ENCODE measurements at places on chromosomes 5 and 9. TPM values are rescaled to one million over a fixed set of nuclear protein-coding genes. Genes with fewer than 3 reads are reported as not detected.

DNA sequence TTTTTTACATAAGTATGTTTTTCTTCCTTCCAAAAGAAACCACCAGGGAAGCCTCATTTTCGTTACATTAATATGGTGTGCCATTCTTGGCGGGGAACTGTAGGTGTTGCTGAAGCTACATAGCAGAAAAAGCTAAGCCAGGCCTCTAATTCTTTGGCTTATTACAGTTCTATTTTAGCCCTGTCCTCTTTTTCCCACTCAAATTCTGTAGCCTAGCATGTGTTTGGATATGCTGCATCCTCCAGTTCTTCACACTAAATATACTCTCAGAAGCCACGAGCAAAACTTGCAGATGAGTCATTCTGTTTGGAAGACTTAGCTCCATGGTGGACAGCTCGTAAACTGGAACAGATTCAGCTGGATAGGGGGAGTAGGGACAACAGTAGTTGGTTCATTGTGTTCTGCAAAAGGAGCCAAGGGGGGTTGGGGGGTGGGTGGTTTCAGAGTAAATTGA is 369.4 kb downstream of the TMEM161B start:
- no peak overlapping the region for H3K4me3 ChIP-seq
- no peaks in the 10 kb centered on the region for H3K4me1 ChIP-seq
- no peak for DNase-seq
- H3K27ac ChIP-seq = no peak overlapping the region

DNA sequence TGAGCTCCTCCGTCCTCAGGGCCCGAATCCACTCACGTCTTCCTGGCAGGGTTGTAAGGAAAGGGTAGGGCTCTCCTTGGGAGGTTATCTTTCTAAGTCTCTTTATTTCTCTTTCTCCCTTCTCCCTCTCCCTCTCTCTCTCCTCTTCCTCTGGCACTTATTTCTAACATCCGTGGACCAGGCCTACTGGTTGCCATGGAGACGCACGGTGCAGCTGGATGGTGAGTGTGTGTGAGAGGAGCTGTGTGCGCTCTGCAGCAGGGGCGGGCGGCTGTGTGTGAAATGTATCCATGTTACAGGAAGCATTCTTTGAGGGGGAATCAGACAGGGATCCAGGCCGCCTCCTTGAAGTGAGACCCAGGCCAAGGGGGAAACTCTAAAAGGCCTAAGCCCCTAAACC is 32.2 kb downstream of the PCDH1 start:
- H3K4me3 ChIP-seq = no peak overlapping the region
- H3K27ac ChIP-seq = no peak overlapping the region
- H3K27me3 ChIP-seq = no peaks in the 10 kb centered on the region
- no peaks in the 10 kb centered on the region for H3K36me3 ChIP-seq

DNA sequence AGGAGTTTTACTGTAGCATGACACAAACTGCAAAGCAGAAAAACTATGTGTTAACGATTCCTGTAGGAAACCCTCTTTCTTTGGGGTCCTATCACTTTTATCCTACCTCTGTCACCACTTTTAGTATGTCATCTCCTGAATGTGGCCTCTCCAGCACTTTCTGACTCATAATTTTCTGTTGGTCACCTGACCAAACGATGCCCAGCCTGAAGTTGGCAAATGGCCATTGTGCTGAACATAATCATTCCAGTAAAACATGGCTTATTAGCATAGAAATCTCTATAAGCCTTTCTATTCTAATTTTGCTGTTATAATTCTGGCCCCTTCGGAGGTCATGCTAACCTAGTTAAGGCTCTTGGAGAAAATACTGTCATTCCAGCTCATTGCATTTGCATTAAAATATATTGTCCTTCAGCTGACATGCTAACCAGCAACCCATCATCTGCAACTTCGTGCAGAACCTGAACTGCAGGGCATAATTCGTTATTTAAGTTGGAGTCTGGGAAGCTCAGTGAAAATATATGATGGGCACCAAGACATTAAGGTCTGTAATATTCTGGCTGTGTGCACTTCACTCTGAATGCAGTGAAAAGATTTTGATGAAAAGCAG is 140.3 kb downstream of the NMUR2 start:
- DNase-seq = no peak
- H3K27me3 ChIP-seq = no peaks in the 10 kb centered on the region
- H3K4me3 ChIP-seq = no peak overlapping the region

- H3K27ac ChIP-seq = no peak overlapping the region
- H3K4me3 ChIP-seq = no peak overlapping the region
- no peaks in the 10 kb centered on the region for H3K4me1 ChIP-seq
- 0 out of 2 replicates have a peak, but pooled peaks cover 4% of the 10 kb centered on the region for H3K27me3 ChIP-seq
- H3K36me3 ChIP-seq = no peaks in the 10 kb centered on the region
- no peak for DNase-seq
Observed at GRCh38 chr5:114018186-114018585, 343.7 kb upstream of the KCNN2 start.

GRCh38 chr5:1502046-1502736 is 21.6 kb downstream of the LPCAT1 start:
- H3K27me3 ChIP-seq = no peaks in the 10 kb centered on the region
- H3K27ac ChIP-seq = no peak overlapping the region
- peaks cover 7% of the 10 kb centered on the region for H3K36me3 ChIP-seq
- no peaks in the 10 kb centered on the region for H3K4me1 ChIP-seq

GRCh38 chr5:4544049-4544670 is 596.0 kb upstream of the ADAMTS16 start:
- DNase-seq = no peak
- H3K4me1 ChIP-seq = no peaks in the 10 kb centered on the region
- H3K27ac ChIP-seq = no peak overlapping the region
- no peaks in the 10 kb centered on the region for H3K36me3 ChIP-seq
- H3K4me3 ChIP-seq = no peak overlapping the region

DNA sequence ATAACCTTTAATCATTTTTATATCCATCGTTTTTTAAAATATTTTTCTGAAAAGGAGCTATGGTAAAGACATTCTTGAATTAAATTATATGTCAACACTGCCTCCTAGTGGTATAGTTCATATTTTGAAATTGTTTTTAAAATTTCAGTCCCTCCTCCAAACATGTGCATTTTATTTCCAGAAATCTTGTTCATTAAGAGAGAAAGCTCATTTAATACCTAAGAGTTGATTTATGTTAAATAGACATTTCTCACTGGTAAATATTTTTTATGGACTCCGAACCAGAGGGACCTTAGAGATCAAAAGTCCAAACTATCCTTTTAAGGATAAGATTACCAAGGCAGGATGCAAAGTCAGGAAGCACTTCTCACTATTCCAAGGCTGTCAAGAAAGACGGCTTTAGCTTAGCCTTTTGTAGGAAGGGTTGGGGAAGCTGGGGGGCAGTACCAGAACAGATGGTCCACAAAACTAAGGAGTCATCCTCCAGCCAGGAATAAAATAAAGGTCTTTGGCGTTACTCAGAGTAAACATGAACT is 21.6 kb downstream of the BHMT start:
- H3K27ac ChIP-seq = peak overlapping the region; percentile 83
- H3K36me3 ChIP-seq = no peaks in the 10 kb centered on the region
- no peak for DNase-seq
- peak overlapping the region; percentile 20 for H3K4me3 ChIP-seq

DNA sequence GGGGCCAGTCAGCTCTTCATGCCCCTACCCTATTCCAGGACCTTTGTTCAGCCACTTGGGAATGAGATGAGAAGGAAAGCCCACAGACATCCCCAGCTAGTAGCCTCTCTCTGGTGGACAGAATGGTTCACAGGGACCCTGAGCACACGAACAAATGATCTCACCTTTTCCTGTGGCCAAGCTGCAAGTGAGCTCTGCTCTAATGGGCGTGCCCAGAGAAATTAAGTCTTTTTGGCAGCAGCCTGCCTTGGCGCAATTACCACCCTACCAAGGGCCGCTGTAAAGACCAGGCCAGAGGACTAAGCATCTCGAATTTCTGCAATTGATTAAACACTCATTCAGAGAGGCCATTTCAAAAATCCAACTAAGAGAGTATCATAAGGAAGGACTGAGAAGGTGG is 56.0 kb downstream of the WHRN start:
- no peak overlapping the region for H3K4me3 ChIP-seq
- no peak for DNase-seq
- no peaks in the 10 kb centered on the region for H3K36me3 ChIP-seq
- H3K27ac ChIP-seq = no peak overlapping the region

GRCh38 chr5:88952996-88953643 is 70.1 kb upstream of the MEF2C start:
- DNase-seq = no peak
- H3K4me3 ChIP-seq = no peak overlapping the region
- H3K4me1 ChIP-seq = no peaks in the 10 kb centered on the region

GRCh38 chr5:77409870-77410621 is 82.1 kb downstream of the WDR41 start:
- H3K4me1 ChIP-seq = no peaks in the 10 kb centered on the region
- H3K27me3 ChIP-seq = no peaks in the 10 kb centered on the region
- no peak overlapping the region for H3K27ac ChIP-seq
- no peak for DNase-seq
- H3K4me3 ChIP-seq = no peak overlapping the region
- no peaks in the 10 kb centered on the region for H3K36me3 ChIP-seq

DNA sequence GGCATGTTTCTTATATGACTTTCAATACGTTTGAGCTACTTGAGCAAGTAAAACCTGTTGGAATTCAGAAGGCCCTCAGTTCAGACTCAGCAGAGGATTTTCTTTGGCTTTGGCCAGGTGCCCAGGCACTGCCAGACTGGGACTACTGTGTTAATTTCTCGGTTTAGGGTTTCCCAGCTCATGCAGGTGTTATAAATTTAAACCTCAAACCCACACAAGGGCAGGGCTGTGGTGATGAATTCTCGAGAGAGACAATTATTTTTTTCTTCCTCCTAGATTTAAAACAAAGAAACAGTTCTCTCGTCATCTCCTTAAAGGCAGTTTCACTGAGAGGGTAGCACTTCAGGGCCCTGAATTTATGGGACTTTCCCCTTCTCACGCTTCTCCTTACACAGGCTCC is 406.0 kb upstream of the PIK3R1 start:
- no peaks in the 10 kb centered on the region for H3K27me3 ChIP-seq
- no peak for DNase-seq
- H3K4me1 ChIP-seq = no peaks in the 10 kb centered on the region

DNA sequence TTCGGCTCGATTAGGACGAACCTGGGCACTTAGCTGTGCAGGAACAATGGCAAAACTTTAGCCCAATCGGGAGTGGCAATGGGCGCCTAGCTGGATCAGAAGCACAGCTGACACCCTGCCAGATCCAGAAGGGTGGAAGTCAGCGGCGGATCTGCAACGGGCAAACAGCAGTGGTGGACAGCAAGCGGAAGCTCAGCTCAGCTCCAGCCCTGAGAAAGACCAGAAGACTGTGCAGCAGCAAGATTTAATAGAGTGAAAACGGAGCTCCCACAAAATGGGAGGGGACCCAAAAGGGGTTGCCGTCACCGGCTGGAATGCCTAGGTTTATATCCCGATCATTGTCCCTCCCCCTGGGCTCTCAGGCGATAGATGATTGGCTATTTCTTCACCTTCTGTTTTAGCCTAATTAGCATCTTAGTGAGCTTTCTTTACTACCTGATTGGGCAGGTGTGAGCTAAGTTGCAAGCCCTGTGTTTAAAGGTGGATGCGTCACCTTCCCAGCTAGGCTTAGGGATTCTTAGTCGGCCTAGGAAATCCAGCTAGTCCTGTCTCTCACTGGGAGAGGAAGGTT is 1237.9 kb downstream of the CDH12 start:
- H3K4me1 ChIP-seq = no peaks in the 10 kb centered on the region
- no peaks in the 10 kb centered on the region for H3K36me3 ChIP-seq
- H3K4me3 ChIP-seq = no peak overlapping the region
- DNase-seq = no peak
- no peaks in the 10 kb centered on the region for H3K27me3 ChIP-seq

- H3K4me1 ChIP-seq = peaks cover 5% of the 10 kb centered on the region
- no peak overlapping the region for H3K4me3 ChIP-seq
- DNase-seq = no peak
- no peak overlapping the region for H3K27ac ChIP-seq
- no peaks in the 10 kb centered on the region for H3K27me3 ChIP-seq
Observed at GRCh38 chr9:76510041-76510440, 51.1 kb downstream of the GCNT1 start.

DNA sequence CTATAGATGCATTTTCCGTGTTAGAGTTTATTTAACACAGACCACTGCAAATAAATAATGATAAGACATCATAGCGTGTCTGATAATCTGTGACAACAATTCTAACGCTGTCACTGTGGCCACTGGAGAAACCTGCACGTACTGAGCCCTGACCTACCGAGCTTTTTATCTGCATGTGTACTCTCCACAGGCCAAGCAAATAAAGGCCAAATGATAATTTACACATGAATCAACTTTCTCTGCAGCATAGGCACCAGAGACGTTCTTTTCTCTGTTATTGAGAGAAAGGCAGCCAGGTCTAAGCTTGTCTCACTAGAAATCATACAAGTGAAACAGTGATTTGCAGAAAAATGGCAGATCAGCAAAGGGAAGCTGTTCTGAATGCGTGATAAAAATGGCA is 75.8 kb downstream of the POU5F2 start:
- no peaks in the 10 kb centered on the region for H3K27me3 ChIP-seq
- no peaks in the 10 kb centered on the region for H3K4me1 ChIP-seq
- no peak overlapping the region for H3K27ac ChIP-seq
- no peak for DNase-seq
- no peaks in the 10 kb centered on the region for H3K36me3 ChIP-seq

- DNase-seq = peak; percentile 34
- H3K4me3 ChIP-seq = peak within 1 kb of the TSS; percentile 48
- no peak within 1 kb of the TSS for H3K27ac ChIP-seq
- H3K36me3 ChIP-seq = no peaks in the 10 kb centered on the region
Observed at GRCh38 chr9:2621722-2622460, at the start of gene VLDLR. Gene VLDLR, plus strand, starts transcription at chr9:2621787. Its CDS starts 403 bp downstream, at chr9:2622190.

DNA sequence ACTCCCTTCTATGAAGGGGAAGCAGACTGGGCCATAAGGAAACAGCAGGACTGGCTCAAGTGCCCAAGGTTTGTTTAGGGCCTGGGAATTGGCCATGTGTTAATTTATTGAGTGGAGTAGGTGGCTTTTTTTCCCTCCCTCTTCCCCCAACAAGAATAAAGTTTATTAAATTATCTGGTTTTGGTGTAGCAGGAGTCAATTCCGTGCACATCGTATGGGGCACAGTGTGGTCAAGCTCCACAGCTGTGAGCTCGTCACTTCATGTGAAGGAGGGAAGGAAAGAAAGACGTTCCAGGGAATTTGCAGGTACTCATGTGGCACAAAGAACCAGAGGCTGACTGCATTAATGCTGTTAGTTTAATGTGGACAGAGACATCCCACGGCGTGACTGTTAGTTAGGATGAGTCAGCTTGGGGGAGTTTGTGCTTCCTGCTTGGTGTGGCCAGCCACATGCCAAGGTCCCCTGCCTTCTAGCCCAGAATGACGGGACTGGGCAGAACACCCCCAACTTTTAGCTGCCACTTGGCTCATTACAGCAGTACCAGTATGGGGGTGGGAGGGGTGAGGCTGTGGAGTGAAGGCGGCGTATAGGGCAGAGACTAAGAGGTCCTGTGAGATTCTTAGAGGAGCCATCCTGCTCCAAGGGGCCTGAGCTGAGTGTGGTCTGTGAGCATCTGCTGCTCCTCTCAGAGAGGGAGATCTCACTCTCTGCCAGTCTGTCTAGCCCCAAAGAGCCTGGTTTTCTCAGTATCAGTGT is 33.2 kb downstream of the CSF1R start:
- peaks cover 49% of the 10 kb centered on the region for H3K4me1 ChIP-seq
- peak; percentile 84 for DNase-seq
- no peak overlapping the region for H3K4me3 ChIP-seq
- H3K27ac ChIP-seq = peak overlapping the region; percentile 77

- H3K27me3 ChIP-seq = no peaks in the 10 kb centered on the region
- H3K27ac ChIP-seq = no peak overlapping the region
- H3K36me3 ChIP-seq = no peaks in the 10 kb centered on the region
Observed at GRCh38 chr9:84493284-84493947, 152.9 kb upstream of the SLC28A3 start.

Gene GABRA1
- not detected for total RNA-seq

Gene BRIX1
- total RNA-seq = 81.5 TPM

Gene RLN2
- not detected for total RNA-seq

Gene RORB
- not detected for total RNA-seq

Gene IL9
- total RNA-seq = not detected
